ENCODE measurements at places on chromosomes 12 and 14.

- no peak for DNase-seq
These were observed 12.0 kb upstream of the PTPRQ start for GRCh38 chr12:80432061-80432460.

DNA sequence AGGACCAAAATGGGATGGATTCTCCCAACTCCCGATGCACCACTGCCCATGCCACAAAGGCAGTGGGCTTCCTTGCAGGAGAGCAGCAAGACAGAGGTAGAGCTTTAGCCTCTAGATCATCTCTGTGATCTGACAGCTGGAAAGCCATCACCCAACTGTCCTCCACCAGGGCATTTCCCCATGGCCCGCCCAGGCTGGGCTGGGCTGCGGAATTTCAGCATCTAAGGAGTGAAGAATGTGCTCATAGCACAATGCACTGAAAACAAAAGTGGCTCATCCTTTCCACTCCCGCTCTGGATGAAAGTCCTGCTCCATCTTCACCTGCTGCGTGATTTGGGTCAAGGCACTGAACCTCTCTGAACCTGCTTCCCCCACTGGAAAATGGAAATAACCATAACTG lies 5.6 kb downstream of the SYNE3 start:
- DNase-seq, result no peak

GRCh38 chr14:47959740-47960139 lies 284.3 kb upstream of the MDGA2 start:
- DNase-seq, result no peak

DNA sequence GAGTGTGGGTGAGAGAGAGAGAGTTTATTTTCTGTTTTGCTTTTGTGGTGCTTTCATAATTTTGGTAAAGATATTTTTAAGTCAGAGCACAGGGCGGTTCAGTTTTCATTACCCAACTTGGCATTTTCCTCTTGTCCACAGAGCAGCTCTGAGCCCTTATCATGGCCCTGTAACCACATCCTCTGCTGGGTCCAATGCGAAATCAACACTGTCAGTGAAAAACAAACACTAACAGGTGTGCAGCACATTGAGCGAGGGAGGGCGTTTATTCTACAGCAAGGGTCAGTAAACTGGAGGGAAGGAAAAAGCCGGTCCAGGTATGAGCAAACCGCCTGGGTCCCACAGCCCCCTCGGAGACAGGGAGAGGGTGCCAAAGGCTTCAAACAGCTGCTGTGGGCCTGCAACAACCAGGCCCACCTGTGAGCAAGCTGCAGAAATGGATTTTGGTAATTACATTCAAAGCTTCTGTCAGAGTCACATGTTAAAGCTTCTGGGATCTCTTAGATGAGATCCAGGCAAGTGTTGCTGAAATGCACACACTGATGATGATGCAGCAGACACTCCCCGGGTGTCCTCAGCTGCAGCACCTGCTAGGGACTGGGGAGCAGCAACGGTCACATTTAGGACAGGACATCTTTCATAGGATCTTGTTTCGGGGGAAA lies 132.7 kb upstream of the DYRK2 start:
- no peak for DNase-seq

DNA sequence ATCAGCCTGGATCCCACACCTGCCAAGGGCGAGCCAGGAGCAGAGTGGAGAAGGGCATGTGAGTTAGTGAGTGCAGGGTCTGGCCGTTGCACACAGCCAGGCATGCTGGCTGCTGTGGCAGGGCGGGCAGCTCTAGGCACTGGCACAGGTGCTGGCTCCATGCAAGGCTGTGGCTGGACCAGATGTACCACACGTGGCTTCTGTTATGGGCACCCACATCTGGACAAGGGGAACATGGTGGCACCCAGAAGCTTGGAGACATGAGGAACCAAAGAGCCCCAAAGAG lies 20.1 kb downstream of the SERPINA3 start:
- DNase-seq, result no peak

DNA sequence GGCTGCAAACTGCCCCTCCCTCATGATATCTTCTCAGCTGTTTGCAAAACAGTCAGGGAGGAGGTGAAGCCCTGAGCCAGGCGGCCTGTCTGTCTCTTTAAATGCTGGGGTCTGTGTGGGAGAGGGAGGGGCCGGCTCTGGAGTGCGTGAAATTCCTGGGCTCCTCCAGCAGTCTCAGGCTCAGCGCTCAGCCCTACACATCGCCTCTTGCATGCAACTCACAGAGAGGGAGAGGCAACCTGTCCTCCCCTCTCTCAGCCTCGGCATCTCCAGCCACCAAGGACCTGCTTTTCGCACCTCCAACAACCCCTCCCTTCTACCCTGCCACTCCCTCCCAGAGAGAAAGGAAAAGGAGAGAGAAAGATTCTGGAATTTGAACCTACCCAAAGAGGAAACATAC lies at the start of gene NRXN3:
NRXN3 (plus strand) TSS at position 171 of the 400 bp plus-strand sequence. CDS start 72,721 bp downstream, outside the sequence.
- no peak for DNase-seq

DNA sequence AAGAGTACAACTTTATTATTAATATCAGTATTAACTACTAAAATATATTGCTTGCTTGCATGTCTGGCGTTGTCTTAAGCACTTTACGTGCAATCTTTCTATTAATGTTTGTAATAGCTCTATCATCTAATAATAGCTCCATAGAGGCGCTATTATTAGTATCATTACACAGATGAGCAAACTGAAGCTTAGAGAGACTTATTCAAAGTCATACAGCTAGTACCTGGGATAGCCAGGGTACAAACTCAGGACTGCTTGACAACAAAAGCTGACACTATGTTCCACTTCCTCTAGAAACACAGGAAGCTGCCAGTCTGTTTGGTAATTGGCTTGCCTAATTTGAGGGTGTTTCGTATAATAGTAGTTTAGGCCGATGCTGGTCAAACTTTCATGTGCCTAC lies 523.2 kb downstream of the RMST start:
- no peak for DNase-seq

DNA sequence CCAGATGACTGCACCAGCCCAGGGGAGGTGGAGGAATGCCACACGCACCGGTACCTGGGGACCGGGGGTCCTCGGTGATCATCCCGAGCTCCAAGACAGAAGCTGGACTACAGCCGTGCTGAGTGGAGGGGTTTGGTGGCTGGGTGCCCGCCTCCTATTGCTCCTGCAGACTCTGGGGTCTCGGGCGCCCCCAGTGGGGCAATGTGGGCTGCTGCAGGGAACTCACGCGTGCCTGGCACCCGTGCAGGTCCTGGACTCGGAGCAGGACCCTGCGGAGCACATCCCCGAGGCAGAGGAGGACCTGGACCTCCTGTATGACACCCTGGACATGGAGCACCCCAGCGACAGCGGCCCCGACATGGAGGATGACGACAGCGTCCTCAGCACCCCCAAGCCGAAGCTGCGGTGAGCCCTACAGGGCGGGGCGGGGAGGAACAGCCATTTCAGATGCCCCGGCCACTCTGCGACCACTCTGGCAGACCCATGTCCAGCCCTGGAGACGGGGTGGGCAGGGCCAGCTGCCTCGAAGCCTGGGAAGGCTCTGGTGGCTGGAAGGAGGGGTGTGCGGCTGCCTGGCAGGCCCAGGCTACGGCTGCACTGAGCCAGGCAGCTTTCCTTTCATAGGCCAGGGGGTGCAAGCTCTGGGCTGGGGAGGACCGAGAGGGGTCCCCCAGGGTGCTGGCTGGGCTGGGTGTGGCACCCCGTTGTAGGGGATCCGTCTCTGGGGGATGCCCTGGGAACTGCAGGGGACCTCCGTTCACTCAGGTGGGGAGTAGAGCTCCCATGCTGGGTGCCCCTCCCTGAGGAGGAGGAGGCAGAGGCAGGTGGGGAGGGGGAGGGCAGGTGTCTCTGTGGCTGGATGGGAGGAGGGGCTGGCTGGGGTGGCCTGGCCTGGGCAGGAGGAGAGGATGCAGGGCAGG lies 21.6 kb upstream of the TEX22 start:
- no peak for DNase-seq

DNA sequence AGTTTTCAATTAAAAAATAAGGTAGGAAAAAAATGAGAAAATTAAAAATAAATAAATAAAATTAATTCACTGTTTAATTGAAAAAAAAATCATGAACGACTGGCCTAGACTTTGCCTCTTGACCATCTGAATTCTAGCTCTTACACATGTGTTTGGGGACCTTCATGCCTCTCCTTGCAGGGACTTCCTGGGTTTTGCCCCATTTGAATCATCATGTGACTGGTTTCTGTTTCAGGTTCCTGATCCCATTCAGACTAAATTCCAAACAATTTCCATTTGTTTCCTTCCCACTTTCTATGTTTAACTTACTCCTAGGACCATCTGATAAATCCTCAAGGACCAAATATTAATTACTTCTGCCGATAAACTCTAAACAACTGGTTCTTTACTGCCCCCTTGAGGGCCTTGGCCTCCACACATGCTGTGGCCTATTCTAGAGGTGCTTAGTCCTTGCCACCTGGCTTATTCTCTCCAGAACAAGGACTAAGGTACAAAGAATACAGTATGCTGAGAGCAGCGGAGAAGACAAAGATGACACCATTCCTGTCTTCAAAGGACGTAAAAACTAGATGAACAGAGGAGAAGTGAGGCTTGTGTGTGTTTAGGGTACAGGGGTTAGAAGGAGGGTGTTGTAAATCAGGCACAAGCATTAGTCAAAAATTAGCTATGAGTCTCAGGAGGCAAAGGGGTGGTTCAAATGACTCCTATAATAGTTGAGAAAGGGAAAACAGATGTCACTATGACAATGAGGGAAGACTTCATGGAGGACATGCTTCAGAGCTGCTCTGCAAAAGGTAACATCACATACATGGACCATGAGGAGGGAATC lies 125.8 kb upstream of the AVPR1A start:
- no peak for DNase-seq

DNA sequence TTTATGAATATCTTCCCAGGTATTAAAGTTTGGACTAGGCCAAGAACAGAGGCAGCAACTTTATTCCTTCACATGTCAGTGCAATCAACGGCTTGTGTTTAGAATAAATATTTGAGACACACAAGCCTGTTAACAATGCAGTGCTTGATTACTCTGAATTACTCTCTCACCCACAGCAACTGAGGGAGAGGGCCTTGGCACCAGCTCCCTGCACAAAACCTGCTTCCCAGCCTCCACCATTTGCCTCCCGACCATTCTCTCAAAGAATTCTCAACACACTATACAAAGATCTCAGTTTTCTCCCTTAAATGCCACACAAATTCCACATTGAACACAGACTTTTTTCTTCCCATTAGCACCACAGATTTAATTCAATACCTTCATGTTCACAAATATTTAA lies 77.0 kb downstream of the STON2 start:
- no peak for DNase-seq

- no peak for DNase-seq
These were observed 195.4 kb downstream of the DUSP6 start for GRCh38 chr12:89156862-89157262.

DNA sequence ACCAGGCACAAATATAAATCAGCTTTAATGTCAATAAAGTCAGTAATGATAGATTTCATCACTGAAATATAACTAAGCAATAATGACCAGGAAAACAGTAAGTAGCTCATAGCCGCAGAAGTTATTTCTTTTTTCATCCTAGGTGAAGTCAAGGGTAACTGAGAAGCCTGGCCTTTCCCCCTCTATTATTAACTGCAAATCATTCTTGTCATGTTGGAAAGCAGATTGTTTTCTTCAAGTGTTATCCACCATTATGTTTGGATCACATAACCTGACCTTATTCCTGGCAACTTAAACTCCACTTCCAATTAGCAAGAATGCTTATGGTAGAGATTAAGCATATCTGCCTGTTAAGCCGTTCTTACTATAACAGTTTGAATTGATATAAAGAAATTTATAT lies 603.4 kb upstream of the FOXG1 start:
- DNase-seq, result no peak

Measured in stimulated activated CD4-positive, alpha-beta T cell treated with anti-CD3 and anti-CD28 coated beads, TNF-alpha, amount 100 ng/mL, for 24 hours (primary cell).